Left lobe of liver (tissue), 2 donors: ENCODE measurements at places on chromosomes 16 and 17.

DNA sequence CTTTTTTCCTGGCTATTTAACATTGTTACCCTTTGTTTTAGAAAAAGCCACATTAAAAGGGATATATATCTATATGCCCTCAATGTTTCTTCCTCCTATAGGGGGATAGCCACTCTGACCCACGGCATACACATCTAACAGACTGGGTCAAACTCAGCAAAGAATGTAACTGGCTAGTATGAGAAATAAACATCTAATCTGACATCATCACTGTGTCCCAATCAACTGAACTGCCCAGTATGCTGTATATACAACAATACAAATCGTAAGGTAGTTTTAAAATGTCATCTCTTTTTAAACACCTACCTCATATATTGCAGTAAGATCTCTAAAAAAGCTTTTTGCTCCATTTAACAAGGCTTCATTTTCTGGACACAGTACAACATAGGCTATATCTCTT, 39.9 kb upstream of the INTS2 start:
- DNase-seq, result no peak

- DNase-seq, result no peak
These were observed 24.0 kb upstream of the SSTR5 start for GRCh38 chr16:1048442-1049112.

GRCh38 chr17:80086081-80086480, 15.3 kb upstream of the GAA start:
- DNase-seq, result no peak

DNA sequence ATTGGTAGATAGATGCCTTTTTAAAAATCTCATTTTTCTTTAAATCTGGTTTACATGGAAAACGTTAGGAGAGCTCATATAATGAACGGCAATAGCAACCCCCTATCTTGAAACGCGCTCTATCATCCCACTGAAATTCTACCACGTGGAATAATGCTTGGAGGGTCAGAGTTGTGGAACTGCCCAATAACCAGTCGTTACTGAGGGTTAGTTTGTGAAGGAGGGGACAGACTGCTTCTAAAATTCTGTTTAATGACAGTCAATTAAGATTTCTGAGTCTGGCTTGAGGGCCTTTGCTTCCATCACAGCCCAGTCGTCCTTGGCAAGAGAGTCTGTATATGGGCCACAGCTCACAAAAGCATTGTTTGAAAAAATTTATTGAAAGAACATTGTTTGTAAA, 482 bp downstream of the IRF8 start:
- no peak for DNase-seq

GRCh38 chr17:64145375-64145750, 15.4 kb upstream of the ERN1 start:
- DNase-seq, result no peak

GRCh38 chr17:8679126-8679525, 48.6 kb upstream of the MYH10 start:
- no peak for DNase-seq

DNA sequence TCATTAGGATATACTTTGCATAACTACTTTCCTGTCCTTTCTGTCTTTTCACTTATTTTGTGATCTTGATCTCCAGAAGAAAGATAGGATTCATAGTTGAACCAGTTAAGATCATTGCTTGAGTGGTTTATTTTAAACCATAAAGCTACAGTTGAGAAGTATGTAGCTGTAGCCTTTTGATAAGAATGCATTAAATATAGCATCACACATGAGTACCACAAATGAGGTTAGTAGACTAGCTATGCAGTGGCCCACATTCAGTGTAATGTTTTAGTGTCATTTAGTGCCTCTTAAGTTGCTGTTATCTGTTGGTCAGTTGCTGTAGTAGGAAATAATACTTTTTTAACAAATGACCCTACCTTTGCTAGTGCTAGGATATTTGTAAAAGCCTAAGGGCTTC, 1.3 kb downstream of the NLK start:
- no peak for DNase-seq

GRCh38 chr17:7340179-7340578, 3.9 kb downstream of the ACAP1 start:
- no peak for DNase-seq

GRCh38 chr17:77877036-77877435, 81.5 kb upstream of the TNRC6C start:
- no peak for DNase-seq

DNA sequence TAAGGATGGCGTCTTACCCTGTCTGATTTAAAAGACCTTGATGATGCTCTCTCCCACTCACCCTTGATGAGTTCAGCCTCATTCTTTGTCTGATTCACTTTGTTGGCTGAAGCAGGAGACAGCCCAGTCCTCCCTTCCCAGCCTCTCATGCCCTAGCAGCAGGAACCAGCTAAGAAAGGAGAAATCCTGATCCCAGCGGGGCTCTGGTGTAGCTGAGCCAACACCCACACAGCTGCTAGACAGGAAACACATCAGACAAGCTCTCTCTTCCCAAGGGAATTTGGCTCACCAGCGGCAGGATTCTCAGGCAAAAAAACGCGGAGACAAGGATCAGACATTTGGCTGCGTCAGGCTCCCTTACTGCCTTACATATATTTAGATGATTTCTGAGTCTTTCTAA, 211.5 kb downstream of the CDH11 start:
- no peak for DNase-seq

DNA sequence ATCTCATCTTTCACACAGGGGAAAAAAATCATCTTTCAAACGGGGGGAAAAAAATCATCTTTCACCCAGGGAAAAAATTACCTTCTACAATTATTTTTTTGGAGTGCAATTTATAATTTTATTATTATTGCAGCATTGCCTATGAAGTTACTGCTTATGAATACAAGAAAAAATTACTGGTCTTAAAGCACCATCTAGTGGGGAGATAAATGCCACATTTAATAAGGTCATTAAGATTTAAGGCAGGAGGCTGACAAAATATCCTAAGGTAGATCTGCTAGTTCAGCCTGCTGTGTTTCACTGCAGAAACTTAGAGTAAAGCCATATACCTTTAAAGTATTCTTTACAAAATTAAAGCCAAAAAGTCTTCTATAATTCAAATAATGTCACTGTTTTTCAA, 13.7 kb downstream of the SHCBP1 start:
- DNase-seq, result no peak

DNA sequence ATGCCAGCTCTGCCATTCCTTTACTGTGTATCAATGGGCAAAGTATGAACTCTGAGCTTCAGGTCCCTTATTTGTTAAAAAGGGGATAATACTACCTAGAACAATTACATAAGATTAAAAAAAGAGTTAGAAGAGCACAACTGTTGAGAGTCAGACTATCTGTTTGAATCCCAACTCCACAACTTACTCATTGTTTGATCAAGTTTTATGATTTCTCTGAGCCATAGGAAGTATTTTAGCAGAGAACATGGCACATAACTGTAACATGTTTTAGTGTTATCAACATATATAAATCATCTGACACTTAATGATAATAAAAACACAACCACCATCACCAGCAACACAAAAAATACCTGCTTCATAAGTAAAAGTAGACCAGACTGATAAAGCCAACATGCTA, 421.3 kb downstream of the ZFHX3 start:
- DNase-seq, result no peak

DNA sequence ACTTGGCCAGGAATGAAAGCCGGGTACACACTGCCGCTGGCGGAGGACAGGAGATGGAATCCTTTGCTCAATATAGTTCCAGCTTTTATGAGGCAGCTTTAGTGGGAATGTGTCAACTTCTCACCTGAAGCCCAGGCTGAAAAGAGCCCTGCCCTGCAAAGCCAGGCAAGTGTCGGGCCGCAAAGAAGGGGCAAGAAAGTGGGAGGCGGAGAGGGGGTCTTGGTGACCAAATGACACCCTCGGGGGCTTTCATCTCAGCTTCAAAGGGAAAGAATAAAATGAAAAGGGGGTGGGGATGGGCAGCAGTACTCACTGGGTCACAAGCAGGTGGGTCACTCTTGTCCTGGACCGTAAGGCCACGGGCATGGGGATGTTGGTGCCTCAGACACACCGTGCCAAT, 62.9 kb downstream of the C16orf95 start:
- DNase-seq, result no peak
